ENCODE measurements at places on chromosomes 5 and 9.

DNA sequence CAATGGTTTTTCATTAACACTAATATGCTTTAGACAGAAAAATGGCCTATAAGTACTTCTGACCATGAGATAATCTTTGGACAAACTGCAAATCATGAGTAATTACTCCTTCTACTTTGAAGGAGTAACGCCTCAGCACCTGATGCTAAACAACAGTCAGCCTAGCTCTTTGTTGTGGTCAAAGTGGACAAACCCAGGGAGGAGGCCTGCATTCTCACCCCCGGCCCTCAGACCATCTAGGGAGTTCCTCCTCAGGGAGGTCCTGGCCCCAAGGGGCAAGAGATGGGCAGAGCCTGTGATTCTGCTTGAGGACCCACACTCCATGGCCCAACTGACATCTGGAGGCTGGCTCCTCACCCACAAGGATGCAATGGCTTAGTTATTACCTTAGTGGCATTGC is 48.2 kb upstream of the ANGPTL2 start:
- DNase-seq: no peak

- peak; percentile 77 for DNase-seq
Observed at GRCh38 chr9:90805006-90805996, 3.7 kb downstream of the SYK start.

DNA sequence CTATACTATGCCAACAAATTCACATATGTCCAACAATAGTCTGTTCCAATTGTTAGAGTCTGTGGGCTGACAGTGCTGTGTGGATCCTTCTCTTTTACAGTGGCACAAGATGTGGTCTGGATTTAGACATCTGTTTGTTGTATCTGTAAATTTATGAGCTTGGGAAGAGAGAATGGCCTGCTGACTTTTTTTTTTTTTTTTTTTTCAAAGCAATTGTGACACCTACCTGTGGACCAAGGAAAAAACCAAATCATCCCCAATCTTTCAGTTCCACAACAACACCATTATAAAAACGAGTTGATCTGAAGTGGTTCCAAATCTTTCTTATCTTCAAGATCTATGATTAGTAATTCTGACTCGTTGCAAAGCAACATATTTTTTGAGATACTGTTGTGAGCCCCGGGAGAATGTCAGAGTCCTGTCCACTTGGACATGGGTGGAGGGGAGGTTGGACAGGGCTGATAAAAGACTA is 4.9 kb downstream of the IRX2 start:
- no peak for DNase-seq

DNA sequence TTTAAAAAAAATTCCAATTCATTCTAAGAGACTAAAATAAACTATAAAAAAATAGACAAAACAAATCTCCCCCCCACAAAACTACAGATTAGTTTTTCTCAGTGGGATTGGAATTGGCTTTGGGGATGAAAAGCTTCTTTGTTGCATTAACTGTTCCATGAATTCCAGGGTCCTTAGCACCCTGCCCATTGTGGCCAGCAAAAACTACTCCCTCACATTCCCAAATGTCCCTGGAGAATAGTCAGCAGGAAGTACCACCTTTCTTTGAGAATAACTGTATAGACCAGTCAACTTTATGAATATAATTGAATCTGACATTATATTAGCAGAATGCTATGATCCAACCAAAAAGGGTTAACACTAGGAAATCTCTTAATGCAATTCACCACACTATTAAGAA is 147.9 kb downstream of the LPAR1 start:
- no peak for DNase-seq

DNA sequence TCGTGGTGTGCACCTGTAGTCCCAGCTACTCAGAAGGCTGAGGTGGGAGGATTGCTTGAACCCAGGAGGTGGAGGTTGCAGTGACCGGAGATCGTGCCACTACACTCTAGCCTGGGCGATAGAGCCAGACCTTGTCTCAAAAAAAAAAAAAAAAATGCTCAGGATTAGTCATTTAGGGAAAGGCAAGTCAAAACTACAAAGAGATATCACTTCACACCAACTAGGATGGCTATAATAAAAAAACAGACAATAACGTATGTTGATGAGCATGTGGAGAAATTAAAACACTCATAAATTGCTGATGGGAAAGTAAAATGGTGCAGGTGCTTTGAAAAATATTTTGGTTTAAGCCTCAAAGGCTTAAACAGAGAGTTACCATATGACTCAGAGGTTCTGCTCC is 6.3 kb upstream of the ANKRD34B start:
- no peak for DNase-seq

- no peak for DNase-seq
Observed at GRCh38 chr5:59097712-59098111, 514.8 kb downstream of the RAB3C start.

GRCh38 chr9:26975728-26976707 is 19.8 kb downstream of the IFT74 start:
- DNase-seq: no peak

DNA sequence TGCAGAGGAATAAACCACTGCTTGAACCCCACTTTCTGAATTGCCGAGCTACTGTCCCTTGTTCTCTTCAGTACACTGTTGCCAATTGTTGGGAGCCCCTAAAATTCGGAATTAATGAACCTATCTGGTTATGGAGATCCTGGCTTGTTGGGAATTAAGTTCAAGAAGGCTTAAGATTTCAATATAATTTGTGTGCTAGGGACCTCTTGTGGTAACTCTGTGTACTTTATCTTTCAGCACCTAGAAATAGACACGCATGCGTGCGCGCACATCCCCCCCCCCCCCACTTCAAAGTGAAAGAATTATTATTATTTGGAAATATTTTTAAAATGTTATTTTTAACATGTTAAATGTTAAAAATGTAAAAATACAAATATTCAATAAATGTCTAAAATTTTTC is 53.3 kb upstream of the FAM169A start:
- DNase-seq: peak; percentile 13

- no peak for DNase-seq
Observed at GRCh38 chr9:114033397-114034103, 44.5 kb downstream of the AMBP start.

GRCh38 chr5:5480481-5481111 is 58.1 kb downstream of the ICE1 start:
- DNase-seq: no peak

DNA sequence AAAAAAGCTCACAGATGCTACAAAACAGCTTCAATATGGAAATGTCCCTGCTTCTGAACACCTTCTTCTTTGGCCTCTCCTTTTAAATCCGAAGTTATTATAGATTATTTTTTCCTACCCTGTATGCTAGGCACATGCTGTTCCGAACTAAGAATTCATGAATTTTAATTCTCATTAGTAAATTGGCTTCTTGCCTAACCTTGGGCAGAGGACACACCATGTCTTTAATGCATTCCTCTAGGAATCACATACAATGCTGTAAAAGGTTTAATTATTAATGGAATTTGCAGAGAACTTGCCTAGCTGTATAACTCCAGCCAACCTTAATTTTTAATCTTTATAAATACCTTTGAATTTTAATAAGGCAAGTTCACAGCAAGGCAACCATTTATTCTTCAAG is 234.4 kb downstream of the NTRK2 start:
- DNase-seq: no peak

- DNase-seq: peak; percentile 3
Observed at GRCh38 chr5:115770466-115770865, 46.0 kb downstream of the CDO1 start.

GRCh38 chr5:138354926-138355378 is 2.5 kb downstream of the KDM3B start:
- DNase-seq: no peak

- no peak for DNase-seq
Observed at GRCh38 chr5:146890066-146890465, 11.5 kb upstream of the PPP2R2B start.

GRCh38 chr5:96730586-96730985 is 68.4 kb downstream of the CAST start:
- DNase-seq: peak; percentile 53

- no peak for DNase-seq
Observed at GRCh38 chr5:106205916-106206571, 1464.7 kb downstream of the EFNA5 start.

Data from NCI-H146 (cell line).